ENCODE measurements at places on chromosomes 4 and X.

DNA sequence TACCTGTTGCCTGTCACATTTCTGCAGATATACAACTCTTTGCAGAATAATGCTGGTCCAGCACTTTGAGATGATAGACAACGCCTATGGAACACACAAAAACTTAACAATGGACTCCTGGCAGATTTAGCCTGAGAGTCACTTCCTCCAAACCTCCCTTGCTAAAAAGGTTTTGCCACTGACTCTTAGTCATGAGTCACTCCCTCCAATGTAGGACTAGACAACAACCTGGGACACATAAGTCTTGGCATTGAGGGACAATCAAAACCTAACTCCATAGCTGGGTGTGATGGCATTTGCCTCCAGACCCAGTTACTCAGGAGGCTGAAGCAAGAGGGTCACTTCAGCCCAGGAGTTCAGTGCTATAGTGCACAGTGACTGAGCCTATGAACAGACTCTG, 22.0 kb upstream of the EIF4E start:
- DNase-seq, result no peak

- DNase-seq, result no peak
Measured at GRCh38 chr4:244471-244870, 60.8 kb downstream of the ZNF732 start.

DNA sequence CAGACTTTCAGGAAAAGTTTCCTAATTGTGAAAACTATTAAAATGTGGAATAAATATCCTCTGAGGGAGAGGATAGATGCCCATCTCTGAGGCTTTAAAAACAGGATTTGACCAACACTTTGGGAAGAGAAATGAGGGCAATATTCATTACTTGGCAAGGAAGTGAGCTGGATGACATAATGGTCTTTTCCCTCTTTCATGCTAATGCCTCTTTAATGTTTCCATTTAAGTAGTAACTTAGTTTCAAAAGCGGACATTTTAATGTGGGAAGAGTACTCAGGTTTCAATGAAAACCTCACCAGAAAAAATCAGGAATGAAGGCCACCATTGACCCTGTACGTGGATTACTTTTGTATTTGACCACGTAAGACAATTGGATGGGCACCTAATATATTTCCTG, 503.3 kb downstream of the ANKRD50 start:
- DNase-seq, result no peak

- no peak for DNase-seq
Measured at GRCh38 chr4:158814636-158815330, 46.0 kb downstream of the FNIP2 start.

DNA sequence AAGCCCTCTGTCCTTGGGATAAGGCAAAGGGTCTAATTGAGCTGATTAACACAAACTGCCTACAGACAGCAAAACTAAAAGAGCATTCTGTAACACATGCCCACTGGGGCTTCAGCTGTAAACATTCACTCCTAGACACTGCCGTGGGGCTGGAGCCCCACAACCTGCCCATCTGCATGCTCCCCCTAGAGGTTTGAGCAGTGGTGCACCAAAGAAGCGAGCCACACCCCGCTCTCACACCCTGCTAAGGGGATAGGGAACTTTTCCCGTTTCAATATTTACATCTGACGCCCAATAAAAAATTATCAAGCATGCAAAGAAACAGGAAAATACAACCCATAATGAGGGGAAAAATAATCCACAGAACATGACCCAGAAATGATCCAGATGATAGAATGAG, 46.9 kb upstream of the HSD17B10 start:
- DNase-seq, result no peak

DNA sequence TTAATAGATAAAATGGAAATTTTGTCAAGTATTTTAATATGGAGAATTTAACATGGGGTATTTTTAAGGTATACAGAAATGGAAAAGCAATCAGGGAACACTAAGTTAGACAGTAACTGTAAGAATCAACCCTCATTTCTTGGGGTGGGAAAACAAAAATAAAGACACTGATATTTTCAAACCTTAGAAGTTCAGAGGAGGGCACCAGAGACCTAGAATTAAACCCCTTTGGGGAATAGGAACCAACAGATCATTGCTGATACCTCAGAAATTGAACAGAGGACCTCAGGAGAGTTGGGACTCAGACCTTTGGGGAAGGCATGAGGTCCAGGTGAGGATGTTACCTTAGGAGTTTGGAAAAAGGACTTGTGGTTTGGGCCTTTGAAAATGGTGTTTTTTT, 435.6 kb downstream of the TMA16 start:
- no peak for DNase-seq

- no peak for DNase-seq
Measured at GRCh38 chr4:189385098-189385497, 555.6 kb upstream of the FRG1 start.

DNA sequence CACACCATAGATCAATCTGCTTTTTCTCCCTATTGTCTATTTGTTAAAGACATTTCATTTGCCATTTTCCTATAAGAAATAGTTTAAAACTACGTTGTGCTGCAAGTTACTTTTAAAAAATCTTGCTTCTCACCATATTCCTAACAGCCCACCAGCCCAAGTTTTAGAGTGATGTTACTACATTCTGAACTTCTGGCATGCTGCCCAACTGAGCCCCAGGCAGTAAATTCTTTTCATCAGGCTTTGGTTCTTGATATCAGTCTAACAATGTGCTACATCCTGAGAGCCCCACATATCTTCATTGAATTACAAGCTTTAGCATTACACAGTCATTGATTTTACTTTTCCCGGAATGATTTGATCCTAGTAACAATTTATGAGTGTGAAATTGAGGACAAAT, 283.8 kb upstream of the IL1RAPL1 start:
- no peak for DNase-seq

GRCh38 chr4:101348995-101349800, 1.9 kb upstream of the PPP3CA start:
- DNase-seq, result no peak

DNA sequence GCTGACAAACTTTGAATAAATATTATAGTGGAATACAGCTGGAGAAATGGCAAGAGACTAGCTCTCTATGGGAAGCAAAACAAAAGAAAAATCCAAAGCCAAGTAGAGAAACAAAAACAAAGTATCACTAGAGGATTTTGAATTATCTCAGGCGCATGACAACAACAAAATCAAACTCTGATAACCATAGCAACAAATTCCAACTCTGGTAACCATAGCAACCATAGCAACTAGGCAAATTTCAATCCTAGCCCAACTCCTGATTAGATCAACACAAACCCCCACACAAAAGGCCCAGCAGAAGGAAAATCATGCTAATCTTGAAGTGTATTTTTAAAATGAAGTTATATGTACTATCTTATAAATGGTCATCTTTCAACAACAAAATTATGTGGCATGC, 98.4 kb upstream of the MAGEE2 start:
- no peak for DNase-seq

GRCh38 chr4:177489471-177490246, 47.4 kb upstream of the AGA start:
- no peak for DNase-seq

DNA sequence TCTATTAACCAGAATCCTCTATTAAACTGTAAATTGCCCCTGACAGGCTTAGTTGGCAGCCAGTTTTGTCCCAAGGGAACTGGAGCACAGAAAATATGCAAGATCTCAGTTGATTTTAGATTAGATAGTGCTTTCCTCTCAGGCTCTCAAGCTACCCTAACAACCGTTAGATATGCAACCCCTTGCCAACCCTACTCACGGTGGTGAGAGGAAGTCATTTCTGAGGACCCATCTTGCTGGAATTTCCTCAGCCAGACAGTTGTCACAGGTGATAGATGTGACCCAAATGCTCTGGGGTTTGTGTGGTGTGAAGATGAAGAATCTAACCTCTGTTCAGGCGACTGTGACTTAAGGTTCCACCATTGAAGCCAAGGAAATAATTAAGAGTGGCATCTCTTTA, 447.1 kb downstream of the MID1IP1 start:
- no peak for DNase-seq

GRCh38 chr4:20724915-20725314, 24.7 kb downstream of the PACRGL start:
- no peak for DNase-seq

DNA sequence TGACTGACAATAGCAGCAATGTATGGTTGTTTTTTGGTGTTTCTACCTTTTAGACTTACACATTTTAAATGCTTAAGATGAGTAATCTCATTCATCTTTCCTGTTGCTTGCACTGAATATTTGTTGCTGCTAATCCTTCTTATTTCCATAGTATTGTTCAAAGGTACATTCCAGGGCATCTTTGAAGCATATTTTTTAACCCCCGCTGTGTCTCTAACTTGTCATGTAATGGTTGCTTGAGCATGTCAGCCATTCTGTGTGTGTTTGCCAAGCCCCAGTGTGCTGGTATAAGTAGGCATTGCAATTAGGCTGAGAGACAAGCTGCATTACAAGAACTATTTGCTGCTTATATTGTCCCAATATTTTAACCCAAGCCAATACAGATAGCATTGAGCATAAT, 87.9 kb downstream of the IL1RAPL1 start:
- DNase-seq, result no peak

- no peak for DNase-seq
Measured at GRCh38 chr4:47084111-47084510, 52.7 kb downstream of the GABRB1 start.

DNA sequence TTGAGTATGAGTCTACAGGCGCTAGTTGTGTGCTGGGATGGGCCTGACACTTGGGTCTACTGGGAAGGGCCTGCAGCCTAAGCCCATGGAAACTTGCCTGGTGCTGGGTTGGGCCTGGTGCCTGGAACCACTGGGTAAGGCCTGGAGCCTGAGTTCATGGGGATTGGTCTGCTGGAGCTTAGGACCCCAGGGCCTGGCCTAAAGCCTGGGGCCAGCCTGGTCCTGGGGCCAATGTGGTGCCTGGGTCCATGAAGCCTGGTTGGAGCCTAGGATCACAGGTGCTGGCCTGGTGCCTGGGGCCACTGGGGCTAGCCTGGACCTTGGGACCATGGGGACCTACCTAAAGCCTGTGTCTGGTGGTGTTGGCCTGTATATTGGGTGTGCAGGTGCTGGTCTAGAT, 270.3 kb upstream of the GRIA3 start:
- no peak for DNase-seq

- no peak for DNase-seq
Measured at GRCh38 chr4:119237642-119238041, 25.1 kb downstream of the USP53 start.

DNA sequence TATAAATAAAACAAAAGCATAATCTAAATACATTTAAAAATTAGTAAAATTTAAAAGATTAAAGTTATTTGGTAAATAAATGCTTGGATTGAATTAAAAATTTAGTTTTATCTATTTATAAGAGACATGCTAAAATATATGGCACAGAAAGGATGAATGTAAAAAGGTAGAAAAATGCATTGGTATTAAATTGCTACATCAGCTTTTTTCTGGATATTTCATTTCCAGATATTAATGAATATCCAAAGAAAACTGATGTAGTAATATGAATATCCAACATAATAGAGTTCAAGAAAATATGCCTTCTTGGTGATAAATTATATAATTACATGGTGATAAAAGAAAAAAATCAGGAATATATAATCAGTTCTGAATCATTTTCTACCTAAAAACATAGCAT, 1743.9 kb downstream of the RPA4 start:
- DNase-seq, result no peak

- no peak for DNase-seq
Measured at GRCh38 chr4:101501421-101501820, 154.1 kb upstream of the PPP3CA start.

DNA sequence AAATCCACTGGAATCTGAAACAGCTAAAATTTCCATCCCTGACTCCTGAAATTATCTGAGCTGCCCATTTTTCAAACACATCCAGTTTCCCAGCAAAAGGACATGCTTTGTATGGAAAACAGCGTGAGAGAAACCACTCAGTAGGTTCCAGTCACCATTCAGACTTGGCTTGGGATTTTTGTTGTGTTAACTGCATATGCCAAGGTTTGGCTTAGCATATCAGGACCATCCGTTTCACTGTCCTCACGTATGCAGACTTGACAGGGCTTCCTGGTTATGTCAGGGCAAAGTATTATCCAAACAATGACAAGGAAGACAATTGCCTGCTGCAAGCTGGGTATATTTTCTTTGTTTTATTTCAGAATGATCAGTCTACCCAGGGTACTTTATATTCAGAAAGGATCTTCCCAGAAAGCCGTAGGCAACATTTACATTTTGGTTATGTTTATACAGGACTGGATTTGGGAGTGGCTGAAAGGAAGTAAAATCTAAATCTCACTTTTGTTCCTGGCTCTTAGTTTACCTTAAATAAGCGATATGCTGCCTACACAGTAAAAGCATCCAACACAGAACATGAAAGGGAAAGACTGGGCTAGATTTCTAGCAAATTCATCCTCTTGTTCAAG, 41.3 kb upstream of the CCKAR start:
- no peak for DNase-seq

DNA sequence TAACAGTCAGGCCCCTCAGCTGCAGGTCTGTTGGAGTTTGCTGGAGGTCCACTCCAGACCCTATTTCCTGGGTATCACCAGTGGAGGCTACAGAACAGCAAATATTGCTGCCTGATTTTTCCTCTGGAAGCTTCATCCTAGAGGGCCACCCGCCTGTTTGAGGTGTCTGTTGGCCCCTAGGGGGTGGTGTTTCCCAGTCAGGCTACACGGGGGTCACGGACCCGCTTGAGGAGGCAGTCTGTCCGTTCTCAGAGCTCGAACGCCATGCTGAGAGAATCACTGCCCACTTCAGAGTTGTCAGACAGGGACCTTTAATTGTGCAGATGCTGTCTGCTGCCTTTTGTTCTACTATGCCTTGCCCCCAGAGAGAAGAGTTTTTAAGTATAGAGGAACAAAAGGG, 160.8 kb downstream of the DKK2 start:
- no peak for DNase-seq

DNA sequence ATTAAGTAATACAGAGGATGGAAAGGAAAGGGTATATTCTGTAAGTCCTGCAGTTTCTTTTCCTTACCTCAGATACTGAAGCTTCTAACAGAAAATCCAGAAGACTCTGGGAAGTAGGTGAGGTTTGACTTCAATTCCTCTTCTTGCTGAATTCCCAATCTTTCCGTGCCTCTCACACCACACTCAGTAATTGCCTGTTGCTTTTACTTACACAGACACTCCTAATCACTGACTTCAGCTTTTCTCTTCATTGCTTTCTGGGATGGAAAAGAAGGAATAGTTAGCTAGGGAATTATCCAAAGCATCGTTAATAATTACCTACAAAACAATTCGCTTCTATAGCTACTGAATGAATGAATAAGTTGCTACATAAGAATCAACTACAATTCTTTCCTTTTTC, 163.6 kb downstream of the FBXO8 start:
- DNase-seq, result no peak

GRCh38 chr4:6625256-6625655, 15.2 kb upstream of the MRFAP1 start:
- DNase-seq, result no peak

DNA sequence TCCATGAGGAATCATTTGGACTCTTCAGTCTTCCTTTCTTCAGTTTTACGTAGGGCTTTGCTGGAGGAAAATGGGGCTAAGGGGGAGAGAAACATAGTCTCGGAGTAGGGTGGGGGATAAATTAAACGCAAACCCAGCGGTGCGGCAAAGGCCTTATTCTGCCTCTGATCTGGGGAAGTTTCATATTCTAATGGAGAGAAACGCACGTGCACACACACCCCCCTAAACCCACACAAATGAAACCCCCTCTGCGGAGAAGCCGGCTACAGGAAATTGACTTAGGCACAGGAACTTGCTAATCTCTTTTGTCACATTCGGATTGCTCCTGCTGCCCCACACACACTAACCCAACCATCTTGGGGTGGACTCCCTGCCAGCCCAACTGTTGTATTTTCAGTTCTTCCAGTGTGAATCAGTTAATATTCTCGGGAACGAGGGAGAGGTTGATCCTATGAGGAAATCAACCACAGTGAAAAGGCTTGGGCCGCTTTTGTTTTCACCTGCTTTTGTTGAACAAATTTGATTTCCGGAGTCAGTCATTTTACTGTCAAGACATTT, at the start of gene RHOH:
TSS of gene RHOH (plus strand) at position 308 of the 558 bp plus-strand sequence. CDS start 46,356 bp downstream, outside the sequence.
- DNase-seq, result no peak

Data from coronary artery (tissue), 2 donors.